ENCODE measurements at places on chromosomes 3 and 15.

GRCh38 chr15:33720952-33721351, 247.3 kb upstream of the CHRM5 start:
- no peak for DNase-seq

GRCh38 chr15:74725225-74725774, at the start of gene CYP1A1:
TSS of gene CYP1A1 (minus strand) at chr15:74725528. CDS start at chr15:74723097, 2,431 bp downstream.
- DNase-seq: no peak

DNA sequence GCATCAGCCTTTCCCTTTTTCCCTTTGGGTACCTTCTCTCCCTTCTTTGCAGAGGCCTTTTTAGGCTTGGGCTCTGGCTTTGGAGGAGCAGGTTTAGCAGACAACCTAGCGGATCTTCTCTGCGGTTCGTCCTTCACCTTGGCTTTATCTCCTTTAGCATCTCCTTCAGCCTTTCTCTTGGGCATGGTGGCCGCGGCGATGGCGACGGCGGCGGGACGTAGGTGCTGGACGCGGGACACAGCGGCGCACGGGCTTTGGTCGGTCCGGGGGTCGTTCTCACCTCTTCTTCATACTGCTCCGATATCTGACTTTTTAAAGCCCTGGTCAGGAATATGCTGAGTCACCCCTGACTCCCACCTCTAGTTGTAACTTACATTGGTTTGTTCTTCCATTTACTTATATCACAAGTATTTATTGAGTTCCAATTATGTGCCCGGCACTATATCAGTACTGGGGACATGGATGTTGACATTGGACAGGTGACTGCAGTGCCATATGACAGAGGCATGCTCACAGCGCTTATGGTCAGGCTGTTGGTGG, 43.1 kb upstream of the SH3BP5 start:
- DNase-seq: no peak

DNA sequence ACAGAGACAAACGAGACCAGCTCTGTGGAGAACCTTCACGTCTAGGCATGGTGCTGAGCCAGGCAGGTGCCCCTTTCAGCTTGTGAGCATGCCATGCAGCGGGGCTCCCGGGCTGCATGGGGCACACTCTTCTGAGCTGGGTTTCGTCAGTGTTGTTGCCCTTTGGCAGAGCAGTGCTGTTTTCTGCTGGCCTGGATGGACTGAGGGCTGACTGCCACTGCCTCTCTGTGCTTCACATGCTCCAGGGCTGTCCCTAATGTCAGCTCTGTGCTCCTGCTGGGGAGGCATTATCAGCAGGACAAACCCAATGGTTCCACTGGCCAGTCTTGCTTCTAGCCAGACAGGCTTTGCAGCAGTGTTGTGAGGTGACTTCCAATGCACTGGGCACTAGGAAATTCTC, 9.5 kb downstream of the GASK1A start:
- DNase-seq: no peak

- no peak for DNase-seq
These were observed 887.7 kb downstream of the SI start for GRCh38 chr3:164190566-164190965.

GRCh38 chr3:186212611-186213010, 103.7 kb upstream of the ETV5 start:
- no peak for DNase-seq

- DNase-seq: no peak
These were observed 890.6 kb upstream of the NR2F2 start for GRCh38 chr15:95439922-95440376.

DNA sequence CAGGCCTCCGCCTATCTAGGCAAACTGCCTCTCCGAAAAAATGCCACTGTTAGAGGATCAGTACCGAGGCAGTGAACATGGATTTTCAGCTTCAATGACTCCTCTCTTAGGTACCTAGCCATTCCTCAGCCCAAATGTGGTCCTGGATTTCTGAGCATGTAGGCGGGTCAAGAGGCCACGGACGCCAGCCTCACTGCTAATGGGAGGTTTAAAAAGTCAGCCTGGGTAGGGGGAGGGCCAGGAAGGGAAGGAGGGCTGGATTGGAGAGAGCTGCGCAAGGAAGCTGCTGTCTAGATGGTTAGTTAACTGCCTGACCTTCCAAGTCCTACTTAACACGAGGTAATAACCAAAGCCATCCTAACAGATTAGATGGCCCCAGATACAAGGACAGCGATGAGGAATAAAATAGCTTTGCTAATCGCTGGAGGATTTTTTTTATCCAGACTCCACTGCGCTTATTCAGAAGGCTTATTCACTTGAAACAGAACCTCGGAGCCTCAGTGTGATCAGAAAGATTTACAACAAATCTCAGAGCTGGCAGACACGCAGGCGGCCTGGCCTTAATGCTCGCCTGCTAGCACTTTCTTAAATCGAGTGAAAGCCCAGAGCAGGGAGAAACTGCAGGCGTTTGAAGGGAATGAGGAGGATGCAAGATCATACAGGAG, 34.3 kb downstream of the TLE3 start:
- DNase-seq: no peak

GRCh38 chr3:11509173-11510000, 134.3 kb downstream of the VGLL4 start:
- DNase-seq: no peak

DNA sequence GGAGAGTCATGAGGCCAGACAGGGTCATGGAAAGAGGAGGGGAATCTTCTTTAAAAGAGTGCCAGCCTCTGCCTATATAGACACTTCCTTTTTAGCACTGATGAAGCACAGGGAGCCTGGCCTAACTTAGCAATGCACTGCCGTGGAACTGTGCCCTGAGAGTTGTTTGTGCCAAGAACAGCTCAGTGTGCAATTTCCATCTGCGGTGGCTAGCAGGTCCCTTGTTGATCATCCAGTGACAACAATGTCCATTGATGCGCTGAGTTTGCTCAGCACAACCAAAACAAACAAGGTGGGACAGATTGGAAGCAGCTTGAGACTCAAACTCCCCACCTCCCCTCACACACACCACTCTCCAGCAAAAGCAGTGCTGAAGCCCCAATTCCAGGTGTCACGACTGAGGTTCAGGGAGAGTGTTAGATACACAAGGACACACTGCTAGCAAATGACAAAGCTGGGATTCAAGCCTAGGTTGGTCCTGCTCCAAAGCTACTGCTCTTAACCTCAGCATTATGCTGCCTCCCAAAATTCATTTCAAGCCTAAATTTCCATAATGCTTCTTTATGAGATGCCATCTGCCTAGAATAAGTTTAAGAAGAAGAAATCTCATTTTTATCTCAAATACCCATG, 316.6 kb upstream of the UBE2E2 start:
- no peak for DNase-seq

GRCh38 chr3:14415501-14415900, 13.1 kb downstream of the SLC6A6 start:
- no peak for DNase-seq

DNA sequence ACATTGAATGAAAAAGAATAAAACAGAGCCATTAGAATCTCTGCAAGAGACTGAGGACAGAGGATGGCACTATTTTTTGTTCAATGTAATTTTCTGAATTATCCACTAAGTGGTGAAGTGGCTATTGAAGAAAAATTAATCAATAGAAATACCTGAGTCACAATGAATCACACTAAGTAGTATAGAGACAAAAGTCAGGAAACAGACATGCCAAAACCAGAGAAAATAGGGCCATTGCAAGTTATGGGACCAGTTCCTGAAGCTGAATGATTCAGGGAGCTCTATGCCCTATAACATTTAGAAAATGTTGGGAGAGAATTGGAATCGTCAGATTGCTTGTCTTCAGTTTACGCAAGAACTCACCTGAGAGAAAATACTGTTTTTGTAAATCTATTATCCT, 1103.2 kb upstream of the ALCAM start:
- no peak for DNase-seq

GRCh38 chr3:119639494-119640350, 20.7 kb downstream of the POPDC2 start:
- DNase-seq: no peak

GRCh38 chr3:73950865-73951558, 326.3 kb upstream of the PDZRN3 start:
- no peak for DNase-seq

GRCh38 chr15:41241221-41241964, 10.3 kb downstream of the CHP1 start:
- no peak for DNase-seq

- no peak for DNase-seq
These were observed 16.0 kb upstream of the MINDY4B start for GRCh38 chr3:150921209-150921608.

DNA sequence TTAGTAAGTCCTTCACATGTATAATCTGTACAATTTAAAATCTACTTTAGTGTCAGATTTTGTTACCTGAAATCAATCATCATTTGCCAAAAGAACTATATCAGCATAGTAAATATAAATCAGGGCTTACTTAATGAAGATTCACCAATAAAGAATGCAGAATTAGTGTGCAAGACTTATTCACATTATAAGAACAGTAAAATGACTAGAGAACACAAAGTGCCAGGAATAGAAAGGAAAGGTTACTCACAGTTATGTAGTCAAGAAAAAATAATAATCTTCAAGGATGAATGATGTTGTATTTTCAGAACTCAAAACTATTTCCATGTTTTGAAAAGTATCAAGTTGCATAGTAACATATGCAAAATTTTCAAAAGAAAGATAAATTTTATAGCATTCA, 891.9 kb downstream of the ROBO1 start:
- DNase-seq: no peak

GRCh38 chr15:96037584-96037983, 292.9 kb upstream of the NR2F2 start:
- no peak for DNase-seq

- DNase-seq: no peak
These were observed 34.6 kb downstream of the AKAP13 start for GRCh38 chr15:85414991-85415390.

- no peak for DNase-seq
These were observed 155.9 kb upstream of the CNTN4 start for GRCh38 chr3:1942781-1943180.

DNA sequence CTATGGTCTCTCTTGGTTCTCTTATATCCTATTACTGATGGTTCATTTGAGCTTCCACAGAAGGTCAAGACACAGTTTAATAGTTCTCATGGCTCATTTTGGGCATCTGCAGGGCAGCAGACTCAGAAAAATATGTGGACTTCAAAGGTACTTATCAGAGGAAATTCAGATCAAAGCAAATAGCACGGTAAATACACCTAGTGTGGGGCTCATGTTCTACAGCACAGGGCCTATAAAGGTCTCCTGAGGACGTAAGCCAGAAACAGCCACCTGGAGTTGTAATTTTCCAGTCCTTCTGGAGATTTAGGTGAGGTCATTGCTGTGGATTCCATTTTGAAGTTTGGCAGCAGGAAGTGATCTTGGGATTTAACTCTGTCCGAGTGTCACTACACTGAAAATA, 134.5 kb upstream of the SGO1 start:
- no peak for DNase-seq

- no peak for DNase-seq
These were observed 81.7 kb upstream of the MYZAP start for GRCh38 chr15:57509965-57510364.

DNA sequence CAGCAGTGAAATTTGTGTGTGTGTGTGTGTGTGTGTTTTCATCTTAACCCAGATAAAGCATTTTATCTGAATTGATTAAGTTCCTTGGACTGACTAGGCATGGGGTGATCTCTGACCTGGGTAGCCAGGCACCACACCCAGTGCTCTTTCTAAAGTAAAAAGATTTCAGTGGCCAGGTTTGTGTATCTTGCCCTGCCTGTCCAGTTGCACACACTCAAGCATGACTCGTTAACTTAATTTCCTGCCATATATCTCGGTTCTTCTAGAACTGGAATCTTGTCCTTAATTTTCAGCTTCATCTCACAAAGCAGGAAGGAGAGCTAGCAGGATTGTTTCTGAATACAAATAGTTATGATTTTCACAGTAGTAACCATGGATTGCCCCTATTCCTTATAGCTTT, 17.0 kb downstream of the TM4SF18 start:
- no peak for DNase-seq

DNA sequence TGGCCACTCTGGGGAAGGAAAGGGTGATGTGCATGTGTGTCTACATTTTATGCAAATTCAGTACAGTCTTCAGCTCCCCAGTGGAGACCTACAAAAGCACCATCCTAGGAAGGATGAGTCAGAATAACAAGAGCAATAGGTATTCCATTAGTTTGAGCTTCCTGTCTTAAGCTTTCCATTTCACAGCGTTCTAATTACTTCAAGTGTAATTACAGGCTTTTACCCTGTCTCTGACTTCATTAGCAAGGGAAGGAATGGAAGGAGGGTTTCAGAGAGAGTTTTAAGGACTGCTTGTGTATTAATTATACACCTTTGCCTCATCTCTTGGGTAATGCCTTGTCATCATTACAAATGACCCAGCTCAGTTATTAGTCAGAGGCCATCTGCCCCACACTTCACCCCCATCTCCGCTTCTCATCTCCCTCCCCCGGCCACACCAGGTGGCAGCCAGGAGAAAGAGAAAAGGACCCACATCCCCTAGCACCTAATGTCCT, 202.8 kb upstream of the MRPL3 start:
- no peak for DNase-seq

DNA sequence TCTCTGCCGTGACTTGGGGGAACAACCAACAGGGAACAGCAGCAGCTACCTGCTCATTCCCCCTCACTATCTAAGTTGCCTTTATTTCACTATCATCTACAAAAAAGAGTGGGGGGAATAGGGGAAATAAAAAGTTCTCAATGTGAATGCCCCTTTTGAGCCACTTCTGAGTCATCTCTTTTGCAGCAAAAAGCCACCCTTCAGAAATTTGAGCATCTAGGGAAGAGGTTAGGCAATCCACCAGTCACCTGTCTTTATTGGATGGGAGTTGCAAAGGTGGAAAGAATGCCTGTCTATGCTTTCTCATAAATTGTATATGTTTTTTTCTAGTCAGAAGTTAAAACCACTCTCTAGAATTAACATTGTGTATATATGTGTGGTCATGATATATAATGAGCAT, 41.1 kb downstream of the GPD1L start:
- DNase-seq: no peak

DNA sequence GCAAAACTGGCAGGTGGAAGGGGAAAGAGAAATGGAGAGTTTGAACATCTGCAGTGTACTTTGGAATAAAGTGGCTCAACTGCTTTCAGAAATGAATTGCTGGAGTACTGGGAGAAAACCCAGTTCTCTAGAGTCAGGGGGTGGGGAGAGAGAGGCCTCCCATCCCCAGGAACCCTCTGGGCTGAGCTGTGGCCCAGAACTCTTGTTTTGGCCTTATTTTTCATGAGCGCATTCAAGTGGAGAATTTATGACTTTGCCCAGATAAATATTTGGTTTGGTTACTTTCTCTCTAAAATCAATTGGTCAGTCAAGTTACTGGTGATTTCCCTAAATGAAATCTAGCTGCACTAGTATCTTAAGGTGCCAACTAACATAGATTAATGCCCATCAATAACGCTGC, 28.7 kb upstream of the HACD2 start:
- DNase-seq: no peak

- no peak for DNase-seq
These were observed 194.9 kb upstream of the EPHA6 start for GRCh38 chr3:96619475-96619874.

DNA sequence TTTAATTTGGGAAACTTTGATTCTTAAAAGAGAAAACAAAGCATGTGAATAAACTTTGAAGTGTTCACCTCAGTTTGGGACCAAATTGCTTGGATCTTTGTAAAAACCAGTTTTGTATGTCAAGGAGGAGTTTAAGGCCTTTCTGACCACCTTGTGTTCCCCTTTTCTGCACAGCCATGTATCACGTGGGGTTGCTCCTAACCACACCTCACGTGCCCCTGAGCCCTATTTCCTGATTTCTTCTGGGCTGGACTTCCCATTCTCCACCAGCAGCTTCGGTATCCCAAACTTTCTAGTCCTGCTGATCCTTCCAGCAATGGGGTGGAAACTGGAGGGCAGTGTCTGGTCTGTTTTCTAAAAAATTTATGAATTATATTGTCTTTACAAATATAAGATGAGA, 76.4 kb upstream of the STT3B start:
- no peak for DNase-seq

Measured in cortex of kidney (tissue), 1 donor.